Mucosa of descending colon (tissue), 3 donors: ENCODE measurements at places on chromosomes 2 and 18. TPM values are rescaled to one million over a fixed set of nuclear protein-coding genes. Genes with fewer than 3 reads are reported as not detected.

DNA sequence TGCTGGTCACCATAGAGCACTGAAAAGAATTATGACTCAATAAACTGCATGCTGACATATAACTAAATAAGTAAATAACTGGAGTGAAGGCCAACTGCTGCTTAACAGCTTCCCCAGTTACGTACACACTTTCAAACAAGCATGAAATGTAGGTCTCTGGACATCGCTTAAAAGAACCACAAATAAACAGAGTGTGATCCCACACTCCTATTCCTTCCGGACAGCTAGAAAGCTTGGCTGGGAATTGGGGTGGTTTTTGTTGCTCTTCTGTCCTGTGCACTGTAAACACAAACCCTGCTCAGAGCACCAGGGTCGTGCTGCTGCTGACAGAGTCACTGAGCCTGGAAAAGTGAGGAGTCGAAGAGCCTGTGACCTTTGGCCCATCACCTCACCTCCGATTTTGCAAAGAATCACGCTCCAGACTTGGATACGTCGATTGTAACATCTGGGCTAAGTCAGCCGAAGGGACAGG lies 162.7 kb upstream of the NT5C1B start:
- DNase-seq: no peak

GRCh38 chr2:129459200-129459876 lies 520.1 kb upstream of the RAB6C start:
- DNase-seq: no peak

GRCh38 chr2:108074946-108075345 lies 88.6 kb downstream of the SLC5A7 start:
- no peak for DNase-seq

The GKN1 gene
- not detected for total RNA-seq

GRCh38 chr18:67143028-67143427 lies 373.5 kb downstream of the DSEL start:
- no peak for DNase-seq

GRCh38 chr2:43041661-43042360 lies 184.6 kb downstream of the ZFP36L2 start:
- peak; percentile 33 for DNase-seq

The CRYBA2 gene
- 5.0 TPM for total RNA-seq

DNA sequence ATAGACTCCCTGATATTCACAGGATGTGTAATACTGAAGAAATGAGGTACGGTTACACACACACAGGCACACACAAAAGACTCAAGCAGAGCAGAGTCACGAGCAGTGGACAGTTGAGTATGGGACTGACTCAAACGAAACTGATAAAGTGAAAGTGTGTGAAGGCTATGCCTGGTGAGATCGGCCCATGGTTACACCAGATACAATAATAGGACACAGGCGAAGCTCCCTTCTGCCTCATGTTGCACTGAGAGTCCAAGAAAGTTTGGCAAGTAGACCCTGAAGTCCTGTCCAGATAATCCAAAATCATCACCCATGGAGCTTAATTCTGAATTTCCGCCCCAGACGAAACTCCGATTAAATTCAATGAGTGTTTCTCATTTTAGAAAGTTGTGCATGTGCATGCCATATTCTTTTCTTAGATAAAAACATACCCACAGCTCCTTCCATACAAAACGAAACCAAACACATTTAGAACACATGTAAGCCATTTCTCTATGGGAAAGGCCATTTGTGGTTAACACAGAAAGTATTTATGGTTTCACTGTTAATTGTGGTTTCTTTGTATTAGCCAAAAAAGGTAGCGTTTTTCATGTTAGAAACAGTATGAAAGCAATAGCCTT lies 567.6 kb downstream of the PLCL1 start:
- no peak for DNase-seq

DNA sequence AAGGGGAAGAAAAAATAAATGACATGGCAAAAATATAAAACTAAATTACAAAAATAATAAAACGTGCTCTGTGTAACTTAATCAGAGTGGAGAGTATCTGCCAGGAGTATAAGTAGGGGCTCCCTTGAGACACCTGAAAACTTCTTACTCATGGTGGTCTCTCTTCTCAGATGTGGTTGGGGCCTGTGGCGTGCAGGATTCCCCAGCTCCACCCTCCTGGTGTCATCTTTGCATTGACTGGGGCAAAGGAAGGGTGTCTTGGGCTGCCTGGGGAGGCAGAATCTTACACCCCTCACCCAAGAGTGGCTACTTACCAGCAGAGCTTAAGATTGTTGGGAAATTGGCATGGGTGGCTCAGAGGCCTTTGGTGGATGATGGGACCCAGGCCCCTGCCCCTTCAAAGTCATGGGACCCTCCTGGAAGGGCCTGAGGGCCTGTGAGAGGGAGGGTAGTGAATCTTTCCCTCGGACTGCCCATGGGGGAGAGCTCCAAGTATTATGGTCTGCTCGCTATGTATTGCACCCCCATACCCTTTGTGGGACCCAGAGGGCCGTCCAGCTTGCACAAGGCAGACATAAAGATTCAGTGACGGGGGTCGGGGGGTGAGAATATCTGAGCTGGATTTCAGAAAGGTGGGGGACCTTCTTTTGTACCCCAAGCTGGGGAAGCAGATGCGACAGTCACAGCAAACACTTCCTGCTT lies 6.9 kb upstream of the TRAF3IP1 start:
- DNase-seq: no peak

GRCh38 chr2:2233171-2233826 lies 97.8 kb downstream of the MYT1L start:
- DNase-seq: no peak

DNA sequence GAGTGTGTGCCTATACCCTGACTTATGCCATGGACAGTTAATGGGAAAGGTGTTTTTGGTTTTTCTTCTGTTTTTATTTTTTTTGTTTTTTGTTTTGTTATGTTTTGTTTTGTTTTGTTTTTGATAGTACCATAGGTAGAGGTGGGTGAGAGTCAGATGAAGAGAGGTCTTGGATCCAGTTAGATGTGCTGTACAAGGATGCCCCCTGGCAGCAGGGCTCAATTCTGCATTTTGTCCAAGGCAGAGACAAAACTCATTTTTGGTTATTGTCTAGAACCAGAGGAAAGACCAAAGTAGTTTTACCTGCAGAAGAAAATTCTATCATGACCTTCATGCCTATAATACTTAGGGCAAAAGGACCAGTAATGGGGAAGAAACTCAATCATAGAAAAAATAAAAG lies 48.5 kb downstream of the SLC5A7 start:
- DNase-seq: no peak

- no peak for DNase-seq
Measured at GRCh38 chr2:46701152-46701551, 214.5 kb downstream of the MCFD2 start.

- DNase-seq: no peak
Measured at GRCh38 chr2:156211318-156211717, 121.2 kb downstream of the NR4A2 start.

GRCh38 chr2:233081731-233082221 lies 21.6 kb downstream of the INPP5D start:
- no peak for DNase-seq

The HRH4 gene
- 0.29 TPM for total RNA-seq

The SRBD1 gene
- 20.9 TPM for total RNA-seq

GRCh38 chr2:197293252-197294007 lies 17.1 kb downstream of the ANKRD44 start:
- DNase-seq: no peak

The DPP10 gene
- total RNA-seq: 6.3 TPM

DNA sequence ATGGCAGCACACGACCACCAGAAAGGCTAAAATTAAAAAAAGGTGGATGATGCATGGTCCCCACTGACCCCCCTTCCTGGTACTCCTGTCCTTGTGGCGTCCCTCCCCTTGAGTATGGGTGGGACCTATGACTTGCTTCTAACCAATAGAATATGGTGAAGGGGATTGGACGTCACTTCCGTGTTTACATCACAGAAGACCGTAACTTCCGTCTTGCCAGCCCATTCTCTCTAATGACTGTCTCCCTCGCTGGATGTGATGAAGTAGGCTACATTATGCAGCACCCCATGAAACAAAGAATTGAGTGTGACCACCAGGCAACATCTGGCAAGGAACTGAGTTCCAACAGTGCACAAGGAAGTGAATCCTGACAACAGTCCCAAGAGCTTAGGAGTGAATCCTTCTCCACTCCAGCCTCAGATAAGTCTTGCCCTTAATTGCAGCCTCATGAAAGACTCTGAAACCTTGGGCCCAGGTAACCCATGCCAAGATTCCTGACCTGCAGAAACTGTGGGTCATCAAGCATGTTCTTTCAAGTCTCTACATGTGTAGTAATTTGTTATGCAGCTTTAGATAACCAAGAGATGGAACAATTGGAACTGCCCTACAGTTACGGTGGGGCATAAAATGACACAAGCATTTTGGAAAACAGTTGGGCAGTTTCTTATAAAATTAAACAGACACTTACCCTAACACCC lies 80.1 kb upstream of the NPAS2 start:
- DNase-seq: no peak

DNA sequence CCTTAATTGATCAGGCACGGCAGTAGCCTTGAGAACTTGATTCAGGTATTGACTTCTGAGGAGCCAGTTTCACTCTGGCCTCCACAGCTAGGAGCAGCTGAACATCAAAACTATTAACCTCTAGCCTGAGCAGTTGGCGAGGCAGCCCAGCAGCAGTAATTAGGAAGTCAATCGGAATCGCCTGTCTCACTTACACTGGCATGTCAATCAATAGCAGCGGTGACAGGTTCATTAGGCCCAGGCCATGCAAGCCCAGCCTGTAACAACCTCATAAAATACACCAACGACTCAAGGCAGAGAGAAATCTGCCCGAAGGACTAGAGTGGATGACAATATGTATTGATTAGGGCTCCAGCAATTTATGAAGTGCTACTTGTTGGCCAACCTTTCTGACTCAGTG lies 255.4 kb upstream of the SKOR2 start:
- DNase-seq: no peak

The PID1 gene
- 60.8 TPM for total RNA-seq

GRCh38 chr2:179744401-179744800 lies 117.0 kb downstream of the ZNF385B start:
- DNase-seq: no peak

The GKN2 gene
- not detected for total RNA-seq

DNA sequence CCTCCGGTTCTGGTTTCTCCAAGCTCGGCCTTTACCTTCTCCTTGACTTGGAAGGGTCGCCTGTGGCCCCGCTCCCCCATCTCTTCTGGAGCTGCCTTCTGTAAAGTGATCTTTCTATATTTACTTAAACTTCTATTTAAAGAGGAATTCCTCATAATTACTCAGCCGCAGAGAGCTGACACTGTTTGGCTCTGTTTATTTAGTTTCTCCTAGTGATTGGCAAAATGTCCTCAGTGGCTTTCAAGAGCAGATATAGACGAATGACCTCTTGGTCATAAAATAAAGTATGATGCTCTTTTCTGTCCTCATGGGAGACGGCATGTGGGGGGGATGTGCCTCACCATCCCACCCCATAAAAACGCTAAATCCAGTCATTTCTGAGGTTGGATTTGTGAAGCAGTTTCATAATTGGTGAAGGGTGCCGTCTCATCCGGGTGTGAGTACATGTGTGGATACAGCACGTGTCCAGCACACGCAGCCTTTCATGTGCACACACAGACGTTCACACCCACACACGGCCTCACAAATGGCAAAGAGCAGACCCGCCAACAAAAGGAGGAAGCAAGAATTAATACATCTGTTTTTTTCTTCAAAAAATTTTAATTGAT lies 43.4 kb upstream of the SMAD7 start:
- DNase-seq: no peak

GRCh38 chr18:13241893-13242175 lies 23.3 kb downstream of the LDLRAD4 start:
- DNase-seq: no peak

GRCh38 chr2:38658613-38659012 lies 7.3 kb upstream of the GALM start:
- no peak for DNase-seq

The LHCGR gene
- total RNA-seq: not detected

The CNDP1 gene
- 0.32 TPM for total RNA-seq

The RAB31 gene
- total RNA-seq: 12.8 TPM

DNA sequence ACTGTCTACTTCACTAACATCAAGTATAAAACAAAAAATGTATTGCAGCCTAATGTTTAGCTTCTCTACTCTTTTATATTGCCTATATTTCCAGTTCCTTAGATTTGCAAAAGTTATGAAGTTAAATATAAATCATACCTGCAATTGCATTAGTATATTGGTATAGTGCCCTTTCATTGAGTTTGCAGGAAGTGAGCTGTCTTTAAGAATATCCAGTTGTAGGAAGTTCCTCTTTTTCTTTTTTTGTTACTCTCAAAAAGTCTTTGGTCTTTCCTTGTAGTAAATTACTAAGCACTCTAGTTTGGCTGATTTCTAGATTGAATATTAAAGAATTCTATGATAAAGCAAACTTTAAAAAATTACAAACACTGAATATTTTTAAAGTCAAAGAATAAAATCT lies 71.3 kb upstream of the FN1 start:
- DNase-seq: no peak

DNA sequence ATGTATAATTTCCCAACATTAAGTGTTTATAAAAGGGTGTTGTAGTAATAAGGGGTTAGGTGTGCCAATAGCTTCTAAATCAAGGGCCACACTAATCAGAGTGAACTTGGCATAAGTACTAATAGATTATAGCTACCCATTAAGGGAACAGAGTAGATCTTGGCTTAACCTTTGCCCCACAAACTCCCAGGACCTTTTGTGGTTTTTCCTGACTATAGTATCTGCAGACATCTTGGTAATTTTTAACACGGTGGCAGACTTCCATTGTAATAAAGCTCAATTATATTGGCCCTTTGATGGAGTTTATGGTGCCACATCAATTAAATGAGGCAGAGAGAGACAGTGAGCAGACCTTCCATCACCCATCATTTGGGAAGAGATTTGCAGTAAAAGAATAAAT lies 358.5 kb upstream of the HNRNPA3 start:
- DNase-seq: no peak

GRCh38 chr2:28378679-28379584 lies 13.7 kb upstream of the FOSL2 start:
- DNase-seq: no peak

The DTYMK gene
- 17.9 TPM for total RNA-seq

The MDH1B gene
- total RNA-seq: 0.34 TPM

DNA sequence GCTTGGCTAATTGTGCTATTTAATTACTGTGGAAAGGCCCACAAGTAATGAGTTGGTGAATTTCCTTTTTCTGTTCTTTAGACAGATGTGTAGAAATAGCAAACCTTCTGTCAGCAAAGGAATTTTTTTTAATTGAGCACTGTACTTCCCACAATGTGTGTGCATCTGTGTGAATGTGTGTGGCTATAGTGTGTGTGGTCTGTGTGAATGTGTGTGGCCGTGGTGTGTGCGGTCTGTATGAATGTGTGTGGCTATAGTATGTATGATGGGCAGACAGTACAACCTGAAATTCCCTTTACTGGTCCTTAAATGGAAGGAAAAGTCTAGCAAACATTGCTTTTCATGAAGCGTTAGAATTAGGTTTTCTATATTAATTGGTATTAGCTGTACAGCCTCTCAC lies 203.5 kb upstream of the TPO start:
- no peak for DNase-seq

GRCh38 chr2:6820903-6821584 lies 44.7 kb downstream of the CMPK2 start:
- no peak for DNase-seq
